ENCODE measurements at places on chromosomes 11 and 22.

DNA sequence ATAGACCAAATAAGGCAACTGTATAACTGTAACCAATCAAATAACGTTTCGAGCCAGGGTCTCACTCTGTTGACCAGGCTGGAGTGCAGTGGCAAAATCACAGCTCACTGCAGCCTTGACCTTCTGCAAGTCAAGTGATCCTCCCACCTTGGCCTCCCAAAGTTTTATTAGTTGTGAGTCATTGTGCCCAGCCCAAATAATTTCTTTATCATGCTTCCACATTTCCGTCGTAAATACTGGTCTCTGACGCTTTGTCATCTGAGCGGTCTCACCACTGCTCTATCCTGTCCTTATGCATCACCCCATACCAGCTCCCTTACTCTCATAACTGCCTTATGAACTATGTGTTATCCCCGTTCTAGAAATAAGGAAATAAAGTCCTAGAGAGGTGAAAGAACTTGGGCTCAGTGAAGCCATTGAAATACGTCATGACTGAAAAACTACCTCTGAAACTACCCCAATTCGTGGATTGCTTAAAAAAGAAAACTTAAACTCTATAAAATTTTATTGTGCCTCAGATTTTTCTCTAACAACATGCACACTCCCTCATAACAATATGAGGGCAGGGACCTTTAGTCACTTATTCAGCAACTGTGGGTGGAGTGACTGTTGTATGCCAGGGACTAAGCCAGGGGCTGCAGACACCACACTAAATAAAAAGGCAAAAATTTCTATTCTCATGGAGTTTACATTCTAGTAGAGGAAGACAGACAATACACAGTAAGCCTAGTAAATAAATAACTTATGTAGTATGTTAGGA is 15.8 kb upstream of the RTN4RL2 start:
- DNase-seq: peak; percentile 92

- DNase-seq: no peak
These were observed 20.3 kb upstream of the MALAT1 start for GRCh38 chr11:65478388-65479183.

- DNase-seq: no peak
These were observed 58.6 kb downstream of the OTOG start for GRCh38 chr11:17605651-17606122.

GRCh38 chr11:70804139-70804837 is 406.0 kb downstream of the CTTN start:
- no peak for DNase-seq

DNA sequence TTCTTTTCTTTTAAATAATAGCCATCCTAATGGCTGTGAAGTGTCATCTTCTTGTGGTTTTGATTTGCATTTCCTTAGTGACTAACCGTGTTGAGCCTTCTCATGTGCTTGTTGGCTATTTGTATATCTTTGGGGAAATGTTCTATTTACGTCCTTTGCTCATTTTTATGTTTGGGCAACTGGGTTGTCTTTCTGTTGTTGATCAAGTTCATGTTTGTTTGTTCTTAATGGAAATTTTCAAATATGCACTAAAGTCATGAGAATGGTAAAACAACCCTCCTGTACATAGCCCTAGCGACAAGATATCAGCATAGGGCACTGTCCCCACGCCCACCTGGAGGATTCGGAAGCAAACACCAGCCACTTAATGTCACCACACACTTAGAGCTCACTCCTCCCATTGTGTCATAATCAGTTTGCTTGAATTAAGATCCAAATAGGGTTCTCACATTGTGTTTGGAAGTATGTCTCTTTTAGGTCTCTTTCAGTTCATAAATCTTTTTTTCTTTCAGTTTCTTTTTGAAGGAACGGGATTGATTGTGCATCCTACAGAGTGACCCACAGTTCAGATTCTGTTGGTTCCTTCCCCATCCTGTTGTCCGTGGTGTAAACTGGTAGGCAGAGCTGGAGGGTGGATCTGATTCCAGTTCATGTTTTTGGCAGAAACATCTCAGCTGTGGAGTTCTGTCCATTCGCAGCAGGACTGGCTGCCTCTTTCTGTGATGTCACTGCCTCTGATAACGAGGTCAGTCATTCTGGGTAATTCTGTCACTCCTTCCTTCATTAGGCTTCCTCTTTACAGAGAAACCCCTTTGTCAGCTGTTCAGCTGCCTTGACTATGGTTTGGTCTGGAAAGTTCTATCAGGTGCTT is 26.4 kb upstream of the ADORA2A start:
- DNase-seq: no peak

DNA sequence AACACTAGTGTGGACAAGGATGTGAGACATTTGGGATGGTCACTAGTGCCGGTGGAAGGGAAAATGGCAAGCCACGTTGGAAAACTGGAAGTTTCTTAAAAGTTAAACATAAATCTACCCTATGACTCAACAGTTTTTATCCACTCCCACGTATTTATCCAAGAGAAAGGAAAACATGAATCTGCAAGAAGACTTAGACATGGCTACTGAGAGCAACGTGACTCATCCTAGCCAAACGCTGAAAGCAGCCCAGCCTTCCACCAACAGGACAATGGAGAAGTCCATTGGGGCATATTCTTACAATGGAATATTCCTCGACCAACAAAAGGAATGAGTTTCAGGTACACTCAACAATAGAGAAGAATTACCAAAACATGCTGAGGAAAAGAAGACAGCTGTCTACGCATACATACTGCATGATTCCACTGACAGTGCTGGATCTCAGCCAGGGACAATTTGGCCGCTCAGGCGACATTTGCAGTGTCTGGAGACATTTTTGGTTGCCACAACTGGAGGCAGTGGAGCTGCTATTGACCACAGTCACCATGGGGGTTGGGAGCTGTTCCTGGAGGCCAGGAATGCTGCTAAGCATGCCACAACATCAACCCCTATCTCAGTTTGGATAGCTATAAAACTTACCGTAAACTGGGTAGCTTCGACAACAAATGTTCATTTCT is 21.2 kb downstream of the SYT13 start:
- DNase-seq: no peak

DNA sequence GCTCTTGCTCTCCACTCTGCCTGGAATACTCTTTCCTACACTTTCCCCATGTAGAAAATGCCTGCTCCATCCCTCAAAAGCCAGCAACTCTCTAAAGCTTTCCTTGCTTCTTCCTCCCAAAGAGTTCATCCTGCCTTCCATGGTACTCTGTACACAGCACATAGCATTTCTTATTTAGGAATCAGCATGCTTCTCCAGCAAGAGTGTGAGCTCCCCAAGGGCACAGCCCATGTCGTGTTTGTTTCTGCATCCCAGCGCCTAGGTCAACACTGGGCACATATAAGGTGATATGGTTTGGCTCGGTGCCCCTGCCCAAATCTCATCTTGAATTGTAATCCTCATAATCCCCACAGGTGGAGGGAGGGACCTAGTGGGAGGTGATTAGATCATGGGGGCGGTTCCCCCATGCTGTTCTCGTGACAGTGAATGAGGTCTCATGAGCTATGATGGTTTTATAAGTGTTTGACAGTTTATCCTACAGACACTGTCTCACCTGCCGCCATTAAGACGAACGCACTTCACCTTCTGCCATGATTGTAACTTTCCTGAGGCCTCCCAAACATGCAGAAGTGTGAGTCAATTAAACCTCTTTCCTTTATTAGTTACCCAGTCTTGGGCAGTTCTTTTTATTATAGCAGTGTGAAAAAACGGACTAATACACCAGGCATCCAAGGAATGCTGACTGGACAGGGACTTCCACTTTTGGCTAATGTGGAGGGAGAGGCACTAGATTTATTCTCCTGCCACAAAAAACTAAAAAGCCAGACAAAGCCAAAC is 8.2 kb downstream of the VPS37C start:
- DNase-seq: no peak

DNA sequence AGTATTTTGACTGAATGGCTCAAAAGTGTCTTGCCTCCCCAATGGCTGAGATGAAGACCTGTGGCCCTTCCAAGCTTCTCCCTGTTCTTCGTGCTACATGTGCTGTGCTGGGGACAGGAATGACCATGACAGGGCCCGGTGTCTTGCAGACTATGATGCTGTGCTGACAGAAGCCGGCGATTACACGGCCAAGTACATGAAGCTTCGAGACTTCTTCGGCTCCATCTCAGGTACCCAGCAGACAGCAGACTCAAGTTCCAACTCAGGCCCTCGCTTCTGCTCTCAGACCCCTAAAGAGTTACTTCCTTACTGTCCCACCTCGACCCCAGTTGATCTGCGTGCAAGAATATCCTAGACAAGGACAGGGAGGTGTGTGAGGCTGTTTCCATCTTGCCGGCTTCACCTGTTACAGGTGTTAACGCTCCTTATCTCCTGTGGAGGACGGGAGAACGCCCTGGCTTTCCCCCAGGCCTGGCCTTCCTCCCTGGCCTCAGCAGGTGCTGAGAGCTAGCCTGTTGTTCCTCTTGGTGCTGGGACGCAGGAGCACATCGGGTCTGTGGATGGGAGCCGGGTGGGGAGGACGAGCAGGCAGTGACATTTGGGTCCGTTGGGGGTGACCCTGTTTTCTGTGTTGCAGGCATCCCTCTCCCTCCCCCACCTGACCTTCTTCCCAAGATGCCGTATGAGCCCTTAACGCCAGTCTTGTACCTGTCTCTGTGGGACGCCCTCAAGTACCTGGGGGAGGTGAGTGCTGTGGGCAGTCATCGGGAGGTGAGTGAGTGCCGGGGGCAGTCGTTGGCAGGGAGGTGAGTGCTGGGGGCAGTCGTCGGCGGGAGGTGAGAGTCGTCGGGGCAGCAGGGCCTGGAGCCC is 38.1 kb downstream of the GLB1L2 start:
- no peak for DNase-seq

DNA sequence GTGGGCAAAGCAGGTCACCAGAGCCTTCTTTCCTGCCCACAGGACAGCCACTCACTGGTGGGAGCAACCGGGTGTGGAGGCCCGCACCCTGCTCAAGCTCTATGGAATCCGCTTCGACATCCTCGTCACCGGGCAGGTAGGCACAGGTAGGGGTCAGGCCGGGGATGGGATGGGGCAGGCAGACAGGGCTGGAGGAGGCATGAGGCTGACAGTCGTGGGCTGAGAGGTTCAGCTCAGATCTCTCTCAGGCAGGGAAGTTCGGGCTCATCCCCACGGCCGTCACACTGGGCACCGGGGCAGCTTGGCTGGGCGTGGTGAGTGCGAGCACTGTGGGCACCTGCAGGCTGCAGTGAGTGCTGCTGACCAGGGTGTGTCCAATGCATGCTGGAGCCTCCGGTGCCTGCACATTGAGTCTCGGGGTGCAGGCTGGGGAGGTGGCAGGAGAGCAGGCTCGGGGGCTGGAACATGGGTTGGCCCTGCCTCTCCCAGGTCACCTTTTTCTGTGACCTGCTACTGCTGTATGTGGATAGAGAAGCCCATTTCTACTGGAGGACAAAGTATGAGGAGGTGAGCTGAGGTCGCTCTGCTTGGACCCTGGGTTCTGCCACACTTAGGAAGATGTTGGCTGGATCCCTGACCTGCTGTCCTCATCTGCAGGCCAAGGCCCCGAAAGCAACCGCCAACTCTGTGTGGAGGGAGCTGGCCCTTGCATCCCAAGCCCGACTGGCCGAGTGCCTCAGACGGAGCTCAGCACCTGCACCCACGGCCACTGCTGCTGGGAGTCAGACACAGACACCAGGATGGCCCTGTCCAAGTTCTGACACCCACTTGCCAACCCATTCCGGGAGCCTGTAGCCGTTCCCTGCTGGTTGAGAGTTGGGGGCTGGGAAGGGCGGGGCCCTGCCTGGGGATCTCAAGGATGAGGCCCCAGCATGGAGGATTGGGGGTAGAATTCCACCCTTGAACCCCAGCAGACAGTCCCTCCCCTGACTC is 6.3 kb downstream of the SLC7A4 start:
- DNase-seq: no peak

- DNase-seq: no peak
These were observed 175.1 kb downstream of the CEP164 start for GRCh38 chr11:117502779-117503100.

GRCh38 chr11:7775689-7776088 is 21.1 kb downstream of the OR5P2 start:
- DNase-seq: no peak

- DNase-seq: peak; percentile 56
These were observed 27.0 kb upstream of the AMOTL1 start for GRCh38 chr11:94741022-94741679.

DNA sequence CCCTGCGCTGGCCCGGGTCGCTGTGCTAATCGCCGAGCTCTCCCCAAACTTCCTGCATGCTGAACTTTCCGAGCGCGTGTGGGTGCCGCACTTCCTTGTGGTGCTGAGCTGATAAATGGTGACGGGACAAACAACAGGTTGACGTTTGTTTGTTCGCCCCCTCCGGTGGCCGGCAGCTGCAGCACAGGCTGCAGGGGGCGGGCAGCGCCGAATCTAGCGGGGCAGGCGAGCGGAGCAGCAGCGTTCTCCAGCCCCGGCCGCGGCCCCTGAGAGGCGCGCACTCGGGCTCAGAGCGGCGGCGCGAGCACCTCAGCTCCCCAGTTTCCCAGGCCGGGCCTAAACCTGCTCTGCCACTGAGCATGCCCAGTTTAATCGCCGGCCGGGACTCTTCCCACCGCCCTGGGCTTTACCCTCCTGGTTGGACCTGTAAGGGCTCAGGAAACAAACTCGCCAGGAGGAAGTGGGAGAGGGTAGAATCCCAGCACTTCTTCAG is at the start of gene PDGFD:
Gene PDGFD, minus strand, starts transcription at position 120 of the 493 bp plus-strand sequence.
- peak; percentile 8 for DNase-seq

DNA sequence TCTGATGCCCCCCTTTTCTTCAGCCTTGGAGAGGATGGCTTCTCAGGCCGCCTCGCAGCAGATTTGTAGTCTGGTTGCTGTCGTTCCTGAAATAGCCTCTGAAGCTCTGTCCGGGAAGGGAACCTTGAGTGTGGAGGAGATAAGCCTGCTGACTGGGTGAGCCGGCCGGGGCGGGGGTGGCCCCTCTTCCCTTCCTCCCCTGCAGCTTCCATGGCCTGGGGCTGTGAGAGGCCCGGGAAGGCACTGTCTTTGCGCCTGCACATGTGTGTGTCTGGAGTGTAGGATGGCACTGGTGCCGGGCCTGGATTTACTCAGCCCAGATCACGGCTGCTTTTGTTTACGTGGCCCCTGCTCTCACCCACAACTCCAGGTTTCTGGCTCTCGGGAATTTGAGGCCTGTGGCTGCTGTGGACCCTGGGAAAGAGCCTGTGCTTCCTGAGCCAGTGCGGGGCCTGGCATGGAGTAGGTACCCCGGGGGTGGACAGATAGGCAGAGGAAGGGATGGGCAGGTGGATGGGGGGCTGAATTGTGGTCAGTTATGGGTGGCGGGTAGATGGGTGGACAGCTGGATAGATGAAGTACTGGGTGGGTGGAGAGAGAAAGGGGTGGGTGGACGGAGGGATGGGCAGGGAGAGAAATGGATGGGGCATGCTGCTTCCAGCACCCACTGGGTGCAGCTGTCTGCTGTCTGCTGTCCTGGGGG is 16.6 kb downstream of the KCNQ1 start:
- DNase-seq: no peak

All from NB4 (cell line).